ENCODE measurements at places on chromosomes 6 and 20. TPM values are rescaled to one million over a fixed set of nuclear protein-coding genes. Genes with fewer than 3 reads are reported as not detected.

TEAD3 gene
- polyA plus RNA-seq, result 3.0 TPM

FHL5 gene
- not detected for polyA plus RNA-seq

DNA sequence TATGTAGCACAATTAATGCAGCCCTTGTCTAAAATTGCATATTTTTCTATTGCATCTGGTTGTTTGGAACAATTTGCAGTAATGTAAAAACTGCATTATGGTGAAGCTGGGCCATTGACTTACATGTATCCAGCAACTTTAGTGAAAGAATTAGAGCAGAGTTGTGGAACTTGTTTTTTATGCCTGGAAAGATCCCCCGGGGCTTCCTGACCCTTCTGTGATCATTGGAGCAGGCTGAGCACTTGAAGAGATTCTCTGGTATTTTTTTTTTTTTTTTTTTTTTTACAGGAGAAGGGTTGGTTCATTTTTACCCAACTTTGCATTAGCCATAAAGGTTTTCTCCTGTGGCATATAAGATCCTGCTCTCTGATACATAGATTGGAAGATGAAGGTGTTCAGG is 45.0 kb downstream of the LIN28B start:
- DNase-seq, result no peak

GRCh38 chr20:58392286-58392685 is 3.3 kb downstream of the VAPB start:
- DNase-seq, result no peak

GRCh38 chr20:56423886-56424285 is 11.8 kb downstream of the CASS4 start:
- DNase-seq, result no peak
